ENCODE measurements at places on chromosomes 4 and X. TPM values are rescaled to one million over a fixed set of nuclear protein-coding genes. Genes with fewer than 3 reads are reported as not detected.

TLR10 gene
- total RNA-seq, result not detected

KCND1 gene
- 1.4 TPM for total RNA-seq

DNA sequence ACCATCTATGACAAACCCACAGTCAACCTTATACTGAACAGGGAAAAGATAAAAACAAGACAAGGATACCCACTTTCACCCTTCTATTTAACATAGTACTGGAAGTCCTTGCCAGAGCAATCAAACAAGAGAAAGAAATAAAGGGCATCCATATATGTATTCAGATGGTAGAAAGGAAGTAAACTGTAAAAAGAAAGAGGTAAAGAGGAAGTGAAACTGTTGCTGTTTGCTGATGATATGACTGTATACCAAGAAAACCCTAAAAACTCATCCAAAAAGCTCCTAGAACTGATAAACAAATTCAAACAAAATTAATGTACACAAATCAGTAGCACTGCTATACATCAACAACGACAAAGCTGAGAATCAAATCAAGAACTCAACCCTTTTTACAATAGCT lies 538.7 kb upstream of the PABPC4L start:
- DNase-seq, result no peak

DNA sequence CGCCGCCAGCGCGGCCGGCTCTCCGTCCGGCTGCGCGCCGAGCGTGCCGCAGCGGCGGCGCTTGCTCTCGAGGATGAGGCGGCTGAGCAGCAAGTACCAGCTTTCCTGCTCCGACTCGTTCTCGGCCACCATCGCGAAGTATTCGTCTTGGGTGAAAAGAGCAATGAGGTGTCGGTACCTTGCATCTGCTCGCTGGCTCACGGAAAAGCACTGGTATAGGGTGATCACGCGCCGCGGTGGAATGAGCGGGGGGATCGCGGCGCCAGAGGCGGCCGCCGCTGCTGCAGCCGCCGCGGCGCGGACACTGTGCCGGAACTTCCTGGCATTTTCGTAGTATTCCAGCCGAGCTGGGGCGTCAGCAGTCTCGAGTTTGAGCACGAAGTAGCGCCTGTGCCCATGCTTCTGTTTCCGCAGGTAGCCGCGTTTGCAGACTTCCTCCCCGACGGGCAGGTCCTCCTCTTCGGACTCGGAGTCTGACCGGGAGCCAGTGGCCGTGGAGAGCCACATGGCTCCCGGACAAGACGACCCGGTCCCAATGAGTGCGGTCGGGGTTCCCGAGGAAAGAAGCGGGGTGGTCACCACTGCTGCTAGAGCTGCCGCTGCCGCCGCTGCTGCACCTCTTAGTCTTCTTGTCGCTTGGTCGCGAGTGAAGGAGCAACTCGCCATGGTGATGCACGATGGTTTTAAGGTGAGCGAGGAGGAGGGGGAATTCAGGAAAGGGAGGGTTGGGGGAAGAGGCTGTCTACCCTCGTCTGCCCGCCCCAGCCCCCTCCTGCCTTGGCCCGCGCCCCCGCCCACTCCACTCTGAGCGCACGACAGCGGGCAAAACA lies 469 bp downstream of the IRS4 start:
- DNase-seq, result peak; percentile 81

GRCh38 chr4:78155616-78156105 lies 98.5 kb downstream of the FRAS1 start:
- DNase-seq, result no peak

- DNase-seq, result no peak
These were observed 58.6 kb downstream of the COL25A1 start for GRCh38 chr4:109243871-109244270.

TBX22 gene
- total RNA-seq, result not detected

All from osteocyte (in vitro differentiated cells).